Left cardiac atrium (tissue), 4 donors: ENCODE measurements at places on chromosomes 2 and 18. TPM values are rescaled to one million over a fixed set of nuclear protein-coding genes. Genes with fewer than 3 reads are reported as not detected.

Gene TUBA4B
- total RNA-seq, result not detected

Gene SKOR2
- not detected for total RNA-seq

Gene UBXN4
- 56.6 TPM for total RNA-seq

Gene CROCC2
- total RNA-seq, result not detected

Gene PLCL1
- total RNA-seq, result 17.7 TPM

Gene SLC19A3
- 14.2 TPM for total RNA-seq

Gene CFAP221
- total RNA-seq, result 0.97 TPM

Gene FAM161A
- total RNA-seq, result 0.74 TPM

Gene BCL11A
- total RNA-seq, result 4.7 TPM

Gene DSG1
- total RNA-seq, result 3.6 TPM

Gene PPP1R1C
- total RNA-seq, result 5.5 TPM

Gene HDAC4
- 31.2 TPM for total RNA-seq
